ENCODE measurements at places on chromosomes 12 and 14.

DNA sequence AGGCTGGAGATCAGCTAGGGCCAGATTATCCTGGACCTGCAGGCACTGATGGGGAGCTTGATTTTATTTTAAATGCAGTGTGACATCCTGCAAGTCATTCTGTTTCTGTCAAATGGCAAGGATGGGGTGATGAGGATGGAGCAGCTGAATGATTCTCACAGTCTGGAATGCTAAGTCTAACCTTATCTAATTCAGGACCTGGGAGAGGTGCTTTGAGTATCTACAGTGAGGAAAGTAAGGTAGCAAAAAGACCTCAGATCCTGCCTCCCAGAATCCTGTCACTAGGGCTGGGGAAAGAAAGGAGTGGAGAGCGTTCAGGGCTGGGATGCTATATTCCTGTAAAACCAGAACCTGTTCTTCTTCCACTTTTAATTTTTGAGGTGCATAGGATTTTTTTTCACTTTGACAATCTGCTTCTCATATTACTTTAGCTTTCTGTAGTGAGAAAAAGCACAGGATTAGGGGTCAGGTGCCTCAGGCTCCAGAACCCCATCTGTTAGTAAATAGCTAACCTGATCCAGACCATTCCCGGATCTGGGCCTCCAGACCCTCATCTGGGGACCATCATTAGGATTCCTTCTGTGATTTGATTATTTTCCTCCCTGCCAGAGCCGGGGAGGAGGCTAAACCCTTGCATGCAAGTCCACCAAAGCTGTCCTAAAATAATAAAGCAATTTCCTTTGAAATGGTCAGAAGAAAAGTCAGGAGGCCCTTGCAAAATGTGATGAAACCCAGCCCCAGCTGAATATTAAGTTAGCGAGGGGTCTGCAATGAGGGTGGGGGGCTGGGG, 54.7 kb downstream of the ASCL1 start:
- DNase-seq, result no peak

GRCh38 chr12:119914666-119915065, 37.5 kb upstream of the CIT start:
- no peak for DNase-seq

DNA sequence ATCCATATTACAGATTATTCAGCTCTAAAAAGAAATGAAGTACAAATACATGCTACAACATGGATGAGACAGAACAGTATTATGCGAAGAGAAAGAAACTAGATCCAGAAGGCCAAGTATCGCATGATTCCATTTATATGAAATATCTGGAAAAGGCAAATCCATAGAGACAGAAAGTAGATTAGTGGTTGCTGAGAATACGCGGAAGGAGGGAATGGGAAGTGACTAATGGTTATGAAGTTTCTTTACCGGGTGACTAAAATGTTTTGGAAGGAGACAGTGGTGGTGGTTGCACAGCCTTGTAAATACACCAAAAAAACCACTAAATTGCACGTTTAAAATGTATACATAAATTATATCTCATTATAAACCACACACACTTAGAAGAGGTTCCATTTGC, 12.5 kb downstream of the PRDM4 start:
- DNase-seq, result no peak

DNA sequence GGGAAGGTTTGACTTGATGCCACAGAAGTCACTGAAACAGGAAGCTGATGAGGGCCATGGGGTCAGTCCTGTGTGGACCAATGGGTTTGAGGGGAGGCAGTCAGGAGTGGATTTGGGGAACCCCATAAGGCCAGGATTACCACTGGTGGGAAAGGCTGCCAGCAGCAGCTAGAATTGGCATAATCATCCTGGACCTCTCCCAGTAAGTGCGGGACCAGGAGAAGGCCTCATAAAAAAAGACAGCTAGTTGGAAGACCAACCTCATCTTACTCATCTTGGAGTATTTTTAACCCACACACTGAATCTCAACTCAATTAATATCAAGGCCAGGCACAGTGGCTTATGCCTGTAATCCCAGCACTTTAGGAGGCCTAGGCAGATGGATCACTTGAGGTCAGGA, 22.7 kb downstream of the TBX3 start:
- DNase-seq, result no peak

GRCh38 chr14:27485193-27485592, 887.4 kb upstream of the NOVA1 start:
- DNase-seq, result no peak

- no peak for DNase-seq
Measured at GRCh38 chr14:33510991-33511390, 439.9 kb downstream of the EGLN3 start.

GRCh38 chr14:51006324-51006723, 62.0 kb upstream of the PYGL start:
- no peak for DNase-seq

DNA sequence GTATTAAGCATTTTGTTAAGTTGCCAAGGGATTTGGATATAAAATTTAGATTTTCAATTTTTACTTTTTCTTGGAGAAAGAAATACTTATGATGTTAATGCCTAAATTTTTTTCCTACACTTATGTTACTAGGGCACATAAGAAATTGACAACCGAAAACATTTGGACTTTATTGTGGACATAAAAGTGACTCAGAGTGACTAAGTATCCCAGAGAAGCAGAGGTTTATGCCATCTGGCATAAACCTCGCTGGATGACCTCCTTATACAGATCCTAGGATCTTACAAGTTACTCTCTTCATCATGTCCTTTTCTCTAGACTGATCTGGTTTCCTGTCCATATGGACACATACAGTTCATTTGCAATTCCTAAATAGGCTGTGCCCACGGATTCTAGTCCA, 89.8 kb downstream of the RERG start:
- no peak for DNase-seq

DNA sequence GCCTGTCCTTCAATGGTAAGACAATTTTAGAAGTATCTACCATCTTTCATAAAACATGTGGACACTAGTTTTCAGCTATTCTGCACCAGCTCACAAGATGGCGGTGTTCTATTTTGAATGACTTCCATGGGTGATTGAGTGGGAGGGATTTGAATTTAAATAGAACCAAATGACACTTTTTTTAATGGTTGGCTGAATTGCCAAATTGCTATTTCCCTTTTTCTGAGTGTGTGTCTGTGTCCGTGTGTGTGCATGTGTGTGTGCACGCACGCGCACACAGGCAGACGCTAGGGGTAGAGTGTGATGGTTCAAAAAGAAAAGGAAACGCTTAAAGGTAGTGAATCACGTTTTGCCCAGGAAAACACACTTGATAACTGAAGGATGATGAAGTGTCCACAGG, 362.6 kb downstream of the DAD1 start:
- no peak for DNase-seq

DNA sequence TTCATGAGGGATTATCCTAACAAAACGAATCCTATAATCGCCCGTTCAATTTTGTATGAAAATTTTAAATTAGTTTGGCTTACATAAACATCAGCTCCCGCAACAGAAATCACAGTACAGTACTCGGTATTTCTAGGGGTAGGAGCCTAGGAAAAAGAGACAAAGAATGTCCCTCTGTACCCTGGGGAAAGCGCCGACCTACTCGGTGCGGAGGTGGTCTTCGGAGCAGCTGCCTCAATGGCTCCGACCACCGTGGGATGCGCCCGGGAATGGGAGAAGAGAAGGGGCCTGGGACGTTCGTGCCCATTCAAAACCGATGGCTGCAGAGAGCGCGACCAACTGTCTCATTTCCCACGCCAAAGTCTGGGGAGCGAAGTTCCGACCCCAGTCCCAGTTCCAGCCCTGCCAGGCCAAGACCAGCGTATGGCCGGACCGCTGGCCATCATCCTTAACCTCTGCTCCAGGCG, 618 bp downstream of the GNPNAT1 start:
- no peak for DNase-seq

DNA sequence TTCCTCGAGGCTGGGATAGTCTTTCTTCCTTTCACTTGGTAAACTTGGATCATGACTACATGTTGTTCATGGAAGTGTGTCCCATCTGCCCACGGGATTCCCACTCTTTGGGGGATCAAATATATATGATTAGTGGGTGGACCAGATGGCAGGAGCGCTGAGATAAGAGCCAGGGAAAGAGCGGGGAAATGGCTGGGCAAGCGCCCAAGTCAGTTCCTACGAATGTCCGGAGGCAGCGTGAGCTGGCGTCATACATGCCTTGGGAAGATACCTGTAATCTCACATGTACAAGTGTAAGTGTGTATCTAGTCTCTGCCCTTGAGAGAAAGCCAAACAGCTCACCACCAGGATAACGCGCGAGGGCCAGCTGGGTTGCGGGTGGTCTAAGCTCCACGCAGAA, 62.3 kb downstream of the FZD10 start:
- DNase-seq, result no peak

- no peak for DNase-seq
Measured at GRCh38 chr14:84646786-84647500, 883.0 kb upstream of the FLRT2 start.

DNA sequence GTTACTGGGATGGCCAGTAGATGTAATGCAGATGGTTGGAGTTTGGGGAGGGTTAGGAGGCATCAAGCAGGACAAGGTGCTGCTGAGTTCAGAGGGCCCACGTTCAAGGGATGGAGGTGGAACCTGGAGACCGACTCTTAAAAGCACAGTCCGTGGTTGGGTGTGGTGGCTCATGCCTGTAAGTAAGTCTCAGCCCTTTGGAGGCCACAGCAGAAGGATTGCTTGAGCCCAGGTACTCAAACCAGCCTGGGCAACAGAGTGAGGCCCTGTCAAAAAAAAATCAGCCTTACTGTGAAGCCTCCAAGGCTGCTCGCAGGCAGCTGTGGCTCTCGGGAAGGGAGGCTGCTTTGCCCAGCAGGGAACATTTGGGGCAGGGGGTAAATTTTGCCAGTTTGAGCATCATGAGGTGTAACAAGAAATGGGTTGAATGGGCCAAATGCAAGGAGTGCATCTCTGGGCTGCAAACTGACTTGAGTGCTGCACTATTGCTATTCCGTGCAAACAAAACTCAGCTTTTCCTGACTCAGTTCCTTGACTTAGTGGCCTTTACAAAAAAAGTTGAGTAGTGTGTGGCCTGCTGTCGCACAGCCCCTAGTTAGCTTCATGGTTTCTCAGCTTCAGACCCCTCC, 55.0 kb downstream of the ANAPC7 start:
- DNase-seq, result no peak

GRCh38 chr14:29569194-29569593, 358.5 kb downstream of the PRKD1 start:
- no peak for DNase-seq

DNA sequence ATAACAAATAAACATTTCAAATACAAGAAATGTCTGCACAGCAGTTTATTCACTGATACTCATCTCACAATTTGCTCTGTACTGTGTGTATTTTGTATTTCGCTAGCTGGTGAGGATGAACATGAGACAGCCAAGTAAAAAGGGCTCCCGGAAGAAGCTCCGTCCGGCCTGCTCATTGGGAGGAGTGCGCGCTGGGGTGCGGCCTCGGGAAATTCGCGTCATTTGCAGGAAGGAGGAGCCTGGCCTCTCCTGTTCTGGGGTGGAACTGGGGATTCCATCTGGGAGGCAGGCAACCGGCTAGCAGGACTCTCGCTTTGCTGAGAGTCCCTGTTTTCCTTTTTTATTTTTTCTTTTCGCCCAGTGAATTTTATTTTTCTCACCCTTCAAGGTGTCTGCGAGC, 368.4 kb upstream of the TMEM132C start:
- DNase-seq, result no peak

- no peak for DNase-seq
Measured at GRCh38 chr14:90454041-90455000, 57.5 kb downstream of the CALM1 start.

- DNase-seq, result no peak
Measured at GRCh38 chr12:92132288-92132687, 13.4 kb downstream of the BTG1 start.

DNA sequence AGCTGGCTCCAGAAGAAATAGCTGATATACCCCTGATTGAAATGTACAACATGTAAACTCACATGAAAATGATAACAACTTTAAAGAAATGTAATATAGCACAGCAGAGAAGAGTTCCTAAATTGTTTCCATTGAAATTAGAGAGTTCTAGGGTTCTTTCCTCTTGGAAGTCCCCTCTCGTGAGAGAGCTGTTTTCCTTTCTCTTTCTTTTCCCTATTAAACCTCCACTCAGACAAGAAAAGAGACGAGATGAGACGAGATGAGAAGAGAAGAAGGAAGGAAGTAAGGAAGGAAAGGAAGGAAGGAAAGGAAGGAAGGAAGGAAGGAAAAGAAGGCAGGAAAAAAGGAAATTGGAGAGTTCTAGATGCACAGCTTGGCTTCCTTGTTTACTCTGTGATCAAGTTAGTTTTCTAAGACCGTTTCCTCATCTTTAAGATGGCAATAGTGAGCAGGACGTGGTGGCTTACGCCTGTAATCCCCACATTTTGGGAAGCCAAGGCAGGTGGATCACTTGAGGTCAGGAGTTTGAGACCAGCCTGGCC, 11.9 kb downstream of the DRAM1 start:
- DNase-seq, result no peak

- no peak for DNase-seq
Measured at GRCh38 chr12:64826234-64826633, 1.8 kb downstream of the TBC1D30 start.

DNA sequence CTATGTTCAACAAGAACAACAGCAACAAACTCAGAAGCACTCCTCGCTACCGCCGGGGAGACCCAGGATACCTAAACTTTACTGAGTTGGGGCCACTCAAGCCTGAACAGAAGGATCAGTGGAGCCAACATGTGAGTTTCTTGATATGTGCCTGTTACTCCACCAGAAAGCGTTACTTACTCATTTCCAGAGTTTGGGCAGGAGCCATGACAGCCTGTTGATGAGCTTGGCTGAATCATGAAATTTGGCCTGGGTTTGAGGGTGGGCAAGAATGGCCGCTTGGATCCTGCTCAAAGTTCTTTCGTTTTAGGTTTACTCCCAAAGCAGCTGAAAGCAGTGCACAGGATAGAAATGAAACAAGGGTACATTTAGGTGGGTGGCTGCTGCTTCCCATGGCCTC, 12.0 kb upstream of the GALNT6 start:
- no peak for DNase-seq

GRCh38 chr14:87286191-87286590, 706.8 kb downstream of the GALC start:
- DNase-seq, result no peak

DNA sequence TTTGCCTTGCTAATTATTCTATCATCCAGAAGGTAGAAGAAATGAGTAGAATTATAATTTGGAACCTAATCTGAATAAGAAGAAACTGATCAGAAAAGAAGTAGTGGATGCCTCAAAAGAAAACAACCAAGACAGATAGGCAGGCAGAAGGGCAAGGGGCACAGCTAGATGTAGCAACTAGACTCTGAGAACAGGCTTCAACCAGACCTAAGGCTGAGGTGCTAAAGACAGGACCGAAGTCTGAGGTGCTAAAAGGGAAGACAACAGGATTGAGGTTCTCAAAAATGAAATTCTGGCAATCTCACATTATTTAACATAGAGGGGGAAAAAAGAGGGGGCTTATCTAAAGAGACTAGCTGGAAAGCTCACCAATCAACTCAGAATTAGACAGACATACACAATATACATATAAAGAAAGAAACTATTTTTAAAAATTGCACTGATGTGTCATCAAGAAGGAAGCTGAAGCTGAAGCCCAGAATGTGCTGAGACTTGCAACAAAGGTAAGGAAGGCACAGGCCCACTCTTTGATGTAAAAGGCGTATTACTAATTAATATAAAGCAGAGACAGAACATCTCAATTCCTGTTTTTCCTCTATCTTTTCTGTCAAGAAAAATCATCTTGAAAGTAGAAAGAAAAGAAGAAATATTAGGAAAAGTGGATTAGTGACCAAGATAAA, 43.8 kb upstream of the CSRNP2 start:
- DNase-seq, result no peak

Measured in activated CD8-positive, alpha-beta memory T cell treated with anti-CD3 and anti-CD28 coated beads for 4 hours (primary cell).